ENCODE measurements at places on chromosomes 1 and 21. TPM values are rescaled to one million over a fixed set of nuclear protein-coding genes. Genes with fewer than 3 reads are reported as not detected.
A peak's percentile ranks its signal among the peaks of the same experiment; 100 is the strongest.

Gene RPE65
- total RNA-seq, result not detected

Gene KRTAP6-2
- total RNA-seq, result not detected

Gene REN
- total RNA-seq, result not detected

Gene TMEM81
- 0.67 TPM for total RNA-seq

Gene LRRC71
- total RNA-seq, result not detected

Gene VAV3
- 21.4 TPM for total RNA-seq

Gene KCNC4
- total RNA-seq, result 4.9 TPM

Gene ADAMTS5
- total RNA-seq, result 0.35 TPM

Gene CSF3R
- total RNA-seq, result not detected

Gene MEGF6
- 15.6 TPM for total RNA-seq

Gene NSL1
- 65.7 TPM for total RNA-seq

Gene SYT6
- total RNA-seq, result not detected

- no peak for DNase-seq
Observed at GRCh38 chr21:31670070-31670469, 10.6 kb downstream of the SOD1 start.

DNA sequence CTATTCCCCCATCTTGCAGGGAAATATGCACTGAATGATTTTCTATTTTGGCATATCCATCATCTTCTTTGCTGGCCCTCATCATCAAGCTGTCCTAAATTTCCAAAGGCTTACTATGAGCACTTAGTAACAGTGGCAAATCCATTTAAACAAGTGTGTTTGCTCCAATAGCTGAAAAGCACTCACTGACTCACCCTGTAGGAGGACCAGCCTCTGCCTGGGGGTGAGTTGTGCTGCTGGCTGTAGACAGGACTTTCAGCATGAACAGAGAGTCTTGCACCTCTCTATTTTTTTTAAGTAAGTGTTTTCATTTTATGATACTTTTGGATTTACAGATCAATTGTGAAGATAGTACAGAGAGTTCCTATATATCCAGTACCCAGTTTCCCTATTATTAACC is 97.3 kb downstream of the SLC35F3 start:
- no peak for DNase-seq

- no peak for DNase-seq
Observed at GRCh38 chr1:226486161-226486560, 62.4 kb upstream of the STUM start.

DNA sequence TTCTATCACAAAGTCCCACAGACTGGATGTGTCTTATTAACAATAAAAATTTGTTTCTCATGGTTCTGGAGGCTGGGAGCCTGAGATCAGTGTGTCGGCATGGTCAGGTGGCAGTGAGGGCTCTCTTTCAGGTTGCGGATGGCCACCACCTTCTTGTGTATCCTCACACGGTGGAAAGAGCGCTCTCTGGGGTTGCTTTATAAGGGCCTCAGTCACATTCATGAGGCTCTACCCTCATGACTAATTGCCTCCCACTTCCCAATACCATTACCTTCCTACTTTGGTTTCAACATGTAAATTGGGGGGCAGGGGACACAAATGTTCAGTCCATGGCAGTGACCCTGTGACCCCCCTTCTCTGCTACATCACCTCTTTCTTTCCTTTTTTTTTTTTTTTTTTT is 20.7 kb upstream of the MX1 start:
- DNase-seq, result no peak

GRCh38 chr1:212760126-212760823 is 31.3 kb downstream of the NSL1 start:
- DNase-seq, result no peak

GRCh38 chr1:119143706-119144105 is 3.3 kb upstream of the WARS2 start:
- DNase-seq, result no peak

GRCh38 chr21:27423038-27423437 is 456.1 kb upstream of the ADAMTS5 start:
- peak; percentile 66 for DNase-seq

DNA sequence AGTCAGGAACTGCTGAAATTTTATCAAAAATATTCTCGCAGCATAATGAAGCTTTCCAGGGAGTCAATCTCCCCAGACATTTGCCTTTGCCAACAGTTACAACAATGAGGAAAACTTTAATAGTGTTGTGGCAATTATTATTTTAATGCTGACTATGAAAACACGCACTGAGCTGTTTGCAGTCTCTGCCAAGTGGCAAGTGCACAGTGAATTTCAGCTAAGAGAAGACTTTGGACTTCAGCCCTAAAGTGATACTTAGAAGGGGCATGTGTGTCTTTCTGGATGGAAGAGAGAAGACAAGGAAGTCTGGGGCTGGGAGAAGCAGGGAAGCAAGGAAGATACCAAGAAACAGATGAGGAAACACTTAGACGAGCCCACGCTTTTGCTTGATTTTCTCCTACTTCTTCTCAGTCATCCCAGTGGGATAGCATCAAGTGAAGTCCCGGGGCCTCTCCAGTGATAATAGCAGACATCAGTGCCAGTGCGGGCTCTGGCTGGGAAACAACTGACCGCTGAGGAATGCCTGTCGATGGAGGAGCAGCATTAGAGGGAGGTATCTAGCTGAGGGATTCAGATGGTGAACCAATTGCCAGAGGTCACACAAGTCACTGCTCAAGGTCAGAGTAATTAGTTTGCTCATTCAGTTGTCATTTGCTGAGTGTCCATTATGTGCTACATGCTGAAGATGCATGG is 196.3 kb downstream of the TTLL7 start:
- DNase-seq, result no peak

GRCh38 chr1:65658122-65658521 is 134.6 kb upstream of the PDE4B start:
- no peak for DNase-seq

DNA sequence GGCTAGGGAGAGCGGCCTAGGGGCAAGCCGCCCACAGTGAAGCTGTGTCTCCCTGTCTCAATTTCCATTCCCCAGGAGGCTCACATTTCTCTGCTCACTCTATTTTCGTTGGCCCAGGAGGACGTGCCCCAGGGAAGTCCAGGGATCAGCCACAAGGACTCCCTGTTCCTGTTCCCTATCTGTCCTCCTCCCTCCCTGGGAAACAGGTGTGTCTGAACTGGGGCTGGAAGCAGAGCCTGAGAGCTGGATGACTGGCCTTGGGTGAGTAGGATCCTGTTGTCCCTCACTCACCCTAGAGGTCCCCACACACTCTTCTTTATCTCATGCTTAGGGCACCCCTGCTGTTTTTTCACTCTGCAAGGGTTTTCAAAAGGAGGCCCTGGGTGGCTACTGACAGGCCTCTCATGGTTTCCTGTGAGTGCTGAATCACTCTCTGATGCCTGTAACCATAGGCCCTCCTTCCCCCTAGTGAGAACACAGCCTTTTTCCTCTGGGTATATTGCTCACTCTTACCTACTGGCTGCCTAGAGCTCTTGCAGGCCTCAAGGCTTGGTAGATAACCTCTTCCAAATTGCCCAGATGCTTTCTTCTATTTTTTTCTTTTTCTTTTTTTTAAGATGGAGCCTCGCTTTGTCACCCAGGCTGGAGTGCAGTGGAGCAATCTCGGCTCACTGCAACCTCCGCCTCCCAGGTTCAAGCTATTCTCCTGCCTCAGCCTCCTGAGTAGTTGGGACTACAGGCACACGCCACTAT is 3.3 kb upstream of the UTP11 start:
- DNase-seq, result no peak

GRCh38 chr1:173337126-173337525 is 130.0 kb upstream of the TNFSF4 start:
- DNase-seq, result no peak

- no peak for DNase-seq
Observed at GRCh38 chr1:54984131-54984842, 3.9 kb downstream of the TMEM61 start.

DNA sequence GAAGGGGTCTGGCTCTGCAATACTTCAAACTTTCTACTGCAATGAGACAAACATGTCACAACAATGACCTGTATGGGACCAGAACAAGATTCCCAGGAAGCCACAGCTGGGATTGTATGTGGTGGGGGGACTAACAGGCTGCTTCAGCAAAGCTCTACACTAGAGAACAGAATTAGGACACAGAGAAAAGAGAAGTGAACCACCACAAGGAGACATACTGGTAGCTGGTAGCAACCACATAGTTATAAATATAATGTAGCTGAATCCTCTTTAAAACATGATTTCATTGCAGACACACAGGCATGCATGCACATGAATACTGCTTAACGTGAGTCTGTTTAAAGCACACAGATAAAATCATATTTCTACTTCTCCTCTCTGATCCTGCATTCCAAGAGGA is 3.5 kb upstream of the ILDR2 start:
- DNase-seq, result no peak

DNA sequence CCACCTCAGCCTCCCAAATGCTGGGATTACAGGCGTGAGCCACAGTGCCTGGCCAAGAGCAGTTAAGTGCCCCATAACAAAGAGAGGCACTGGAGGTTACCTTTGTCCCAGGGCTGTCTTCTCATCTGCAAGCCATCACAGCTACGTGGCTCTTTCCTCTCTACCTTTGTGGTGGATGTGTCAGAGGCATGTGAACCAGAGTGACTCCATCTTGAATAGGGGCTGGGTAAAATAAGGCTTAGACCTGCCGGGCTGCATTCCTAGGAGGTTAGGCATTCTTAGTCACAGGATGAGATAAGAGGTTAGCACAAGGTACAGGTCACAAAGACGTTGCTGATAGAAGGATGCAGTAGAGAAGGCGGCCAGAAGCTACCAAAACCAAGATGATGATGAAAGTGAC is 59.4 kb upstream of the POU2F1 start:
- DNase-seq, result no peak

DNA sequence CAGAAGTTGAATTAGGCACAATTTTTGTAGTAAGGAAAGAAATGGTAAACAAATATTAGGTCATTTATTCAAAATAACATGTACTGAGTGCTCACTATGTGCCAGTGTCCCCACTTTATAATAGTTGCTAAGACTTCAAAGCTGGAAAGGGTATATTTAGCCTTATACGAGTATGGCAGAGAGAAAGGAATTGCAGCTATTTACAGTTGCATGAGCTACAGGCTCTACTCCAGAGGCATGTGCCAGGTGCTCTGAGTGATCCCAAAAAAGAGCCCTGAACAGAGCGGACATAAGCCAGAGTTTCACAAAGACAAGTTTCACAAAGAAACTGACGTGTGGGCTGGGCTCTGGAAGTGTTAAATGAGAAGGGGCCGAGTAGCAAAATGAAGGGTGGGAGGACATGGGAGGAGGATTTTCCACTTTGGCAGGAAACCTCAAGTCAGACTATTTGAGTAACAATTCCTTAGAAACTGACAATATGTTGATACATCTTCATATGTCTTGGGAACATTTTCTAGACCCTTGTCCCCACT is 40.9 kb downstream of the FASLG start:
- no peak for DNase-seq

DNA sequence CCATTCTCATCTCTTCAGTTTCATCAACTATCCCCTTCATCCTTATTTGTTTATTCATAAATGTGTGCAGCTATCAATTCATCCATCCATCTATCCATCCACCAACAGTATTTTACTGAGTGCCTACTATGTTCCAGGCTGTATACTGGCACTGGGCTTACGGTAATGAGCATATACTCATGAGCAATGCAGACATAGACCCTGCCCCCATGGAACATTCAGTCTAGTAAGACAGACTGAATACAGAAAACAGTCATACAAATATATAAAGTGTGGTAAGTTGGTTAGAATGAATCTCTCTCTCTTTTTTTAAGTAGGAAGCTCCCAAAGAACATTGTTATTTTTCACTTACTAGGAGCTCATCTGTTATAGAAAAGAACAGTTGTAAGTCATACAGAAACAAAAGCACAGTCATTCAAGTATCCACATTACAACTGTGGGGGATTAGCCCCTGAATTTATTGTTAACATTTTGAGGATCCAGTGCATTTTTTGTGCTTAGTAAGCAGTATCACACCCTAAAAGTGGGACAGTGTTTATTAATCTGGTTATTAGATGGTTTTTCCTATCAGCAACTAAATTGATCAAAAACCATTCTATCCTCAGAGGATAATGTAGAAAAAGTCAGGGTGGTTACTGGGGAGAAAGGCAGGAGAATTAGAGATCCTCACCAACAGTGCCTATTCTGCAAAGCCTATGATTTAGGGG is 3.6 kb downstream of the SLC16A4 start:
- DNase-seq, result no peak

DNA sequence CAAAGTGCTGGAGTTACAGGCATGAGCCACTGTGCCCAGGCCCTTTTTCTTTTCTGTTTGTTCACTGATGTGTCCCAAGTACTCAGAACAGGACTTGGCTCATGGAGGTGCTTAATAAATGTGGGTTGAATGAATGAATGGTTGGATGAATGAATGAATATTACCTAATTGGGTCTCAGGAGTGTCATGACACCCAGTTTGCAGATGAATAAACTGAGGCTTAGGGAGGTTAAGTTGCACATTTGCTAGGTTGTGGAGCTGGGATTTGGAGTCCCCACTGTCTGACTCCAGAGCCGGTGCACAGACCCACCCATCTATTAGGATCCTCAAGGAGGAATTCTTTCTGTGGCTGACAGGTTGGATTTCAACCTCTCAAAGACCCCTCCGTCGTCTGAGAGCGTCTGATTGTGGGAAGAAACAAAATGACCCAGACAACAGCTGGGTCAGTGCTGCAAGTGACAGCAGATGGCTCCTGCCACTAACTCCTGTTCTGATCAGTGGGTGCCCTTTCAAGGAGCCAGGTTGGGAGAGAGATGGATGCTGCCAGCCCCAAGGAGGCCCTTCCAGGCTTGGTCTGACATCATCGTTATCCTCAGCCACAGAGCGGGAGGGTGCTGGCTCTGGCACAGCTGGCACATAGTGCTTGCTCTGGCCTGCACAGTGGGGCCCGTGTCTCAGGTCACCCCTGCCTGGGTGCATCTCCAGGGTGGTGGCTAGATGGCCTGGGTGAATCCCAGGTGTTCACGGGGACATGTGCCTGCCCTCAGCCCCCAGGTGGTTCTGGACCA is 24.2 kb downstream of the ARHGEF10L start:
- no peak for DNase-seq

DNA sequence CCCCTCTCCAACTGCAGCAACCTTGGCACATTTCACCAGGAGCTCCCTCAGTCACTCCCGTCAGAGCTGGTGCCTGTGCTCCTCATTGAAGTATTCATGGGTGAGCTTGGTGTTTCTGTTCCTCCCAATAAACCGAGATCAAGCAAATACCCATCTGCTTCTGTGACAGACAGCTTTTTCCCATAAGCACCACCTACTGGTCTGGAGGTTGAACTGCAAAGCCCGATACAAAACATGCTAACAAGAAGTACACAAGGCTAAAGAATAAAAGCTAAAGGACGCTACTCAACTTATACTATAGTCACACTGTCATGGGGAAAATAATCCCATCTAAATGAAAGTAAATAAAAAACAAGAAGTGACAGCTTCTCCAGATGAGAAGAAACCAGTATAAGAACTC is 111.9 kb upstream of the C21orf91 start:
- peak; percentile 39 for DNase-seq

GRCh38 chr1:108880850-108881249 is 4.1 kb downstream of the GPSM2 start:
- no peak for DNase-seq

DNA sequence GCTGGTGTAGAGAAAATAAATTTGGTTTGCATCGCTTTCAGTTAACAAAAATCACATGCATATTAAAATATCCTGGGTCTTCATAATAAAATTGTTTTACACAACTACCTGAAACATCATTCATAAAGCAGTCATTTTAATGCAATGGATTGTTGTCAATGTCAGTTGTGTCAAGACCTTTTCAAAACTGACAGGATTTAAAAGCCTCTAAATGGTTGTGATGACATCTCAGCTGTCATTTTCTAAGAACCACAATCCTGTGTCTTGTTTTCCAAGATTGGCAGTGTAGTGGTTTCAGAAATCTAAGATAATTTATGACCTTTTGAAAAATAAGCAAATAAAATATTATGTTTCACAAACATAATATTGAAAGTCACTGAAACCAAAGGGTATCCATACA is 42.0 kb downstream of the RGS21 start:
- no peak for DNase-seq

Measured in Caki2 (cell line).